ENCODE measurements at places on chromosomes 7 and 10.

DNA sequence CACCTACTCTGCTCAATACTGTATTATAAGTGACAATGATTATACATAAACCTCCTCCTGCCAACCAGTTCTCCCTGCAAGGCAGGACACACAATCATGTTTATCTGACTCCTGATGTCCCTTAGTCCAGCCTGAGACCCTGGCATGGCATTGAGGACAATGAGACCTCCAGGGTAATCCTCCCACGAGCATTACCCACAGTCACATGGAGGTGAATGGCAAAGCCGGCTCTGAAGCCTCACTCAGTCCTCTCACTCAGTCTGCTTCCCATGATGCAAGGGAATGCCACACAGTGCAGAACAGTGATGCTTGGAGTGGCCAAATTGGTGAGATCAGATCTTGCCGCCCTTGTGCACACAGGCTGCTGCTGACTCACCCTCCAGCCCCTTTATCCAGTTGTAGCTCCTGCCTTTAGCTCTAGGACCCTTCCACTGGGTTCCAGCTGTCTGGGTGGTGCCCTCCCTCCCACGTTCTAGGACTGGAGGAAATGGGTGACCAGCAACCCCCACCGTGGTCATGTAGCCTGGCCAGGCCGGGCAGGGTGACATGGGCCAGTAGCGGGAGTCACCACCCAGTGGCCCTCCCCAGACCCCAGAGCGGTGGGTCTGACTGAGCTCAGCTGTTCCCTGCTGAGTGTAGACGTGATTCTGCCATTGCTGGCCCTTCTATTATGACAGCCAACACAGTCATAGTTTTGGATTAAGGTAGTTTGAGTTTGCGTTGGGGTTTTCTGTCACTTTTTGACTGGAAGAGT, 5.5 kb upstream of the ADCY1 start:
- no peak for DNase-seq

DNA sequence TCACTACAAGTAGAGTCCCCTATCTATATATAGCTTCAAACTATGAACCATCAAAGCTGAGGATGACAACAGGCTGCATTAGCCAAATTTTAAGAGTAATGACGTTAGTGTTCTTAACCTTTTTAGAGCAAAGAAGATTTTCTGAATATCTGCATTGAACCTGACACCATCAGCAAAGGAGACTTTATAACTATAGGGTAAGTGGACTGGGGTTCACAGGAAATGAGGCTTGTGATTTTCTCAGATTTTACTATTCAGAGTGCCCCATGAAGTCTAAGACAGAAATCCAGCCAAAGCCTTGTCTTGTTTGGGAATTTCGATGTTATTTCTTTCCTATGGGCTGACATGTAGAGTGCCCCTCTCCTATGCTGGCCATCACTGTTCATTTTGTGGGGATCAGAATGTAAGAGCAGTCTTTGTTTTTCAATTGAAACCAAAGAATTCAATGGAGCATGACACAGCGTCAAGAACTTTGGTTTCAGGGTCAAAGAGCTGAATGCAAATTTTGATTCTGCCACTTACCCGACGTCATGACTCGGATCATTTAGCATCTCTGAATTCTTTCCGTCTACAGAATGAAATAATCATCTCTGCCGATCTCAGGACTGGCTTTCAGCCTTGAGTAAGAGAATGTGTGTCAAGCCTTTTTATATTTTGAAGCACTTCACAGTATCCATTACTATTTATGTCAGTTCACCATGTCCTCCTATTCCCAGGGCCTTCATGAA, 52.7 kb downstream of the DENND11 start:
- no peak for DNase-seq

DNA sequence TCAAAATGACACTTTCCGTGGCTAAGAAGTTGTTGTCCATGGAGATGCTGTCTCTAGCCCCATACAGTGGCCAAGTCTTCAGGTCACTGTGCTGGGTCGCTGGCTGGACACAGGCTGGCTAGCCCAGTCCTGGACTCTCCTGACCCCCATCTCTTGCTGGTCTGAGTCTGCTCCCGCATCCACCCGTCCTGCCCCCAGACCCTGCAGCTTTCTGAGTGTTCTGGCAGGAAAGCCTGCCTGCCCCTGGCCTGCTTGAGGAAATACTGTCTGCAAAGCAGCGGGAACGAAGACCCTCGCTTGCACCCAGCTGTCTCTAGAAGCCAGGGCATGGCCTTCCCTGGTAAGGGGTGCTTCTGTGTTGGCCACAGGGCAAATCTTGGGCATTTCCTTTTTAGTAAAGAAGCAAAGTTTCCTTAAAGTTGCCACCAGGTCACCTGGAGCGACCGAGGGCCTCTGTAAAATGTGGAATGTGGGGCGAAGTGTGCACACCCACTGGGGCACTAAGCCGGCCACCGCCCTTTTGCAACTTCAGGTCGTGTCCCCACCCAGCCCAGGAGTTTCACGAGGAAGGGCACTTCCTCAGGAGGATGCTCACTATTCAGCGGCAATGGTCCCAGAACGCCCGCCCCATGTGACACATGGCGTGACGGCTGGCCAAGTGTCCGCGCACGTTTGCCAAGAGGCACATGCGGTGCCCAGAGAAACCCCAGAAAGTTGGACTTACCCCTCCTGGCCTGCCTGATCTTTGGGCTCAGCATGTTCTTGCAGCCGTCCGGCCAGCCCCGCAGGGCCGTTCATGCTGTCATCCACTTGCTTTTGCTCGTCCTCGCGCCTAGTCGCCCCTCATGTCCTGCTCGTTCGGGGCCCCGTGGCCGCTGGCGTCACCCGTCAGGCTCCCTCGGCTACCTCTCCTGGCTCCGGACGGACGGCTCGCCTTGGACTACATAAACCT, 558 bp downstream of the ARHGAP22 start:
- DNase-seq, result peak; percentile 9

GRCh38 chr10:129965425-129965808, 1.3 kb upstream of the EBF3 start:
- no peak for DNase-seq

- no peak for DNase-seq
Observed at GRCh38 chr10:70117646-70118045, 15.0 kb downstream of the AIFM2 start.

- no peak for DNase-seq
Observed at GRCh38 chr10:110174816-110175215, 32.6 kb upstream of the MXI1 start.
